ENCODE measurements at places on chromosomes 1 and 21. TPM values are rescaled to one million over a fixed set of nuclear protein-coding genes. Genes with fewer than 3 reads are reported as not detected.

DNA sequence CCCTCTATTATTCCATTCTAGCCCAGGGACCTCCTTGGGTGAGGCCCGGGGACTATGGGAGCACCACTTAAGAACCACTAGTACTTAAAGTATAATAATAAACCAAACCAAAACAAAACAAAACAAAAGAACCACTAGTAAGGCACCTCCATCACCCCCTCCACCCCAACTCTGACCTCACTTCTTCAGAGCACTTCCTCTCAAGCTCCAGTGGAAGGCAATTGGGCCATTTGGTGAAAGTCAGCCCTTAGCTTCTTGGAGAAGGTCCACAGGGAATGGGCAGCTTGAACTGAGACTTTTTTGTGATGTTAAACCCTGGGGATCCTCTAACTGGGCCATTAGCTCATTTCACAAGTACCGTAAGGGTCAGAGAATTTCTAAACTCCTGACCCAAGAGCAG lies 237.3 kb downstream of the RHOU start:
- DNase-seq: no peak
- no peaks in the 10 kb centered on the region for H3K36me3 ChIP-seq
- H3K27me3 ChIP-seq: no peaks in the 10 kb centered on the region
- H3K27ac ChIP-seq: no peak overlapping the region

GRCh38 chr1:107474877-107475612 lies 334.2 kb downstream of the NTNG1 start:
- no peak overlapping the region for H3K4me3 ChIP-seq
- no peak overlapping the region for H3K27ac ChIP-seq
- DNase-seq: no peak
- H3K27me3 ChIP-seq: no peaks in the 10 kb centered on the region

GRCh38 chr1:12144236-12144635 lies 22.6 kb upstream of the TNFRSF1B start:
- no peak for DNase-seq
- H3K27me3 ChIP-seq: no peaks in the 10 kb centered on the region
- H3K27ac ChIP-seq: no peak overlapping the region
- no peaks in the 10 kb centered on the region for H3K36me3 ChIP-seq
- no peaks in the 10 kb centered on the region for H3K4me1 ChIP-seq

- no peaks in the 10 kb centered on the region for H3K27me3 ChIP-seq
- no peaks in the 10 kb centered on the region for H3K36me3 ChIP-seq
- no peak overlapping the region for H3K4me3 ChIP-seq
- no peaks in the 10 kb centered on the region for H3K4me1 ChIP-seq
- peak overlapping the region; percentile 22 for H3K27ac ChIP-seq
Observed at GRCh38 chr1:16207318-16208269, 4.9 kb downstream of the ARHGEF19 start.

- no peak overlapping the region for H3K4me3 ChIP-seq
- no peak for DNase-seq
- H3K4me1 ChIP-seq: no peaks in the 10 kb centered on the region
- no peaks in the 10 kb centered on the region for H3K27me3 ChIP-seq
- peaks cover 16% of the 10 kb centered on the region for H3K36me3 ChIP-seq
Observed at GRCh38 chr1:150808846-150809245, 786 bp upstream of the CTSK start.

GRCh38 chr21:46308431-46308830 lies 15.2 kb downstream of the C21orf58 start:
- H3K4me1 ChIP-seq: no peaks in the 10 kb centered on the region
- no peak for DNase-seq
- H3K27me3 ChIP-seq: no peaks in the 10 kb centered on the region
- no peak overlapping the region for H3K27ac ChIP-seq
- H3K4me3 ChIP-seq: no peak overlapping the region

- H3K36me3 ChIP-seq: no peaks in the 10 kb centered on the region
- no peak for DNase-seq
Observed at GRCh38 chr1:179767177-179767581, 24.1 kb downstream of the FAM163A start.

GRCh38 chr1:42752284-42752683 lies 12.2 kb upstream of the CLDN19 start:
- DNase-seq: no peak
- no peak overlapping the region for H3K4me3 ChIP-seq
- peaks cover 14% of the 10 kb centered on the region for H3K36me3 ChIP-seq
- no peak overlapping the region for H3K27ac ChIP-seq
- no peaks in the 10 kb centered on the region for H3K27me3 ChIP-seq

DNA sequence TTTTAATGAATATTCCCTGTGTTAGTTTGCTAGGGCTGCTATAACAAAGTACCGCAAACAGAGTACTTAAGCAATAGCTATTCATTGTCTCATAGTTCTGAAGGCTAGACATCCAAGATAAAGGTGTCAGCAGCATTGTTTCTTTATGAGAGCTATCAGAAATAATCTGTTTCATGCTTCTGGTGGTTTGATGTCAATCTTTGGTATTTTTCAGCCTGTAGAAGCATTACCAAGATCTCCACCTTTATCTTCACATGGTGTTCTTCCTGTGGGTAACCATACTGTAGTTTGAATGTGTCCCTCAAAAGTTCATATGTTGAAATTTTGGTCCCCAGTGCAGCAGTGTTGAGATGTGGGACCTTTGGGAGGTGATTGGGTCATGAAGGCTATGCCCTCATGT lies 7.4 kb downstream of the RBM11 start:
- H3K27me3 ChIP-seq: no peaks in the 10 kb centered on the region
- no peak for DNase-seq
- no peak overlapping the region for H3K27ac ChIP-seq
- no peaks in the 10 kb centered on the region for H3K4me1 ChIP-seq
- H3K4me3 ChIP-seq: no peak overlapping the region

- H3K4me1 ChIP-seq: no peaks in the 10 kb centered on the region
- no peaks in the 10 kb centered on the region for H3K36me3 ChIP-seq
- H3K27me3 ChIP-seq: no peaks in the 10 kb centered on the region
- no peak overlapping the region for H3K4me3 ChIP-seq
Observed at GRCh38 chr21:36209626-36210171, 53.1 kb downstream of the DOP1B start.

- peak; percentile 71 for DNase-seq
- H3K27me3 ChIP-seq: no peaks in the 10 kb centered on the region
- no peak overlapping the region for H3K4me3 ChIP-seq
- H3K36me3 ChIP-seq: no peaks in the 10 kb centered on the region
- no peaks in the 10 kb centered on the region for H3K4me1 ChIP-seq
- peak overlapping the region; percentile 25 for H3K27ac ChIP-seq
Observed at GRCh38 chr1:168085401-168085872, 51.3 kb downstream of the GPR161 start.

DNA sequence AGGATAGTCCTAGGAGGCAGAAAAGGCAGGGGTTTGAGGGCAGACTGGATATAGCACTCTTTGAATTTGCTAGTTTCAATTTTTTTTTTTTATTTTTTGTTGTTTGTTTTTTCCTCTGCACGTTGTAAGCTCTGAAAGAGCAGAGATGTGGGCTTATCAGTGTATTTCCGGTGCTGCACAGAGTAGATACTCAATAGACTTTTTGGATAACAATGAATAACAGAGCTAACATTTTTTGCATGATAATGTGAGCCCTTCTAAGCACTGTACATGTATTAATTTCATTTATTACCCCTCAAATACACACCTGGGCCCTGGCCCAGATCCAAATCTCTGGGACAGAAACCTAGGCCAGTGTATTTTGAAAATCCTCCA lies 17.1 kb upstream of the PARP1 start:
- H3K36me3 ChIP-seq: no peaks in the 10 kb centered on the region
- H3K4me1 ChIP-seq: no peaks in the 10 kb centered on the region
- H3K4me3 ChIP-seq: no peak overlapping the region
- DNase-seq: no peak

DNA sequence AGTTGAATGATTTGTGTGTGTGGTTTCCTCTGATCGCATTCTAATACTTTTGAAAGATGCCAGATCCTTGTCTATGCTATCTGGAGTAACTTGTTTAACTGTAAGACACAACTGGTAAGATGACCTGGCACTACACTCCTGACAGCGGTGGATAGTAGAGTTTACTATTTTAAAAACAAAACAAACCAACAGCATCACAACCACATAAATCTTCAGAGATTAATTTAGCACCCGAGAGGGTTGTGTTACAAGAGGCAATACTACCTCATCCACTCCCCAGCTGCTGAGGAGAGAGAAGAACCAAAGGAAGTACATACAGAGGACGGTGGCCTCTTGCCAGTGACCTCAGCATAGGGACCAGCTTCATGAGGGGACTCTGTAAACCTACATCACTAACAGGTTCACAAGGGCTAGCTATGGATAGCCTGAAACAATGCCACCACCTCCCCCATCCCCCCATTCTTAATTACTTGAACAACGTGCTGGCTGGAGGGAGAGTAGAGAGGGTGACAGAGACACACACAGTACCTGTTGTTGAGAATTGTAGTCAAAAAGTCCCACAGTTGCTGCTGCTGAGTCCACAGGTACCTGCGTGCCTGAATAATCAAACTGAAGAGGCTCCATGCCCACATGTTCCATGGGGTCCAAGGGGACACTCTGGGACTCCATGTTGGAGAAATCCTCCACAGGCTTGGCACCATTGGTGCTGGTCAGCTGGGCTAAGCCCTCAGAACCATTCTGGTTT lies 73.5 kb downstream of the PUM1 start:
- no peaks in the 10 kb centered on the region for H3K4me1 ChIP-seq
- H3K27ac ChIP-seq: no peak overlapping the region
- H3K27me3 ChIP-seq: no peaks in the 10 kb centered on the region
- H3K36me3 ChIP-seq: peaks cover 6% of the 10 kb centered on the region
- H3K4me3 ChIP-seq: no peak overlapping the region

- H3K36me3 ChIP-seq: no peaks in the 10 kb centered on the region
- H3K4me1 ChIP-seq: no peaks in the 10 kb centered on the region
- H3K27ac ChIP-seq: no peak overlapping the region
- no peak for DNase-seq
- no peaks in the 10 kb centered on the region for H3K27me3 ChIP-seq
Observed at GRCh38 chr1:81758181-81758580, 42.6 kb upstream of the ADGRL2 start.

Gene TPTE
- not detected for total RNA-seq

Gene RHBDL2
- not detected for total RNA-seq

Gene C1orf94
- total RNA-seq: not detected

Gene C4BPA
- not detected for total RNA-seq

Gene SYPL2
- 5.9 TPM for total RNA-seq

Gene VSIG8
- 0.21 TPM for total RNA-seq

Gene BEND5
- total RNA-seq: 11.2 TPM

Gene ADGRB2
- 1.8 TPM for total RNA-seq

Gene SYT11
- 49.5 TPM for total RNA-seq

Gene DUSP23
- 47.1 TPM for total RNA-seq
